EL (cell line): ENCODE measurements at places on chromosomes 3 and 15.

GRCh38 chr3:110881069-110881468, 190.5 kb upstream of the NECTIN3 start:
- peak; percentile 44 for DNase-seq

DNA sequence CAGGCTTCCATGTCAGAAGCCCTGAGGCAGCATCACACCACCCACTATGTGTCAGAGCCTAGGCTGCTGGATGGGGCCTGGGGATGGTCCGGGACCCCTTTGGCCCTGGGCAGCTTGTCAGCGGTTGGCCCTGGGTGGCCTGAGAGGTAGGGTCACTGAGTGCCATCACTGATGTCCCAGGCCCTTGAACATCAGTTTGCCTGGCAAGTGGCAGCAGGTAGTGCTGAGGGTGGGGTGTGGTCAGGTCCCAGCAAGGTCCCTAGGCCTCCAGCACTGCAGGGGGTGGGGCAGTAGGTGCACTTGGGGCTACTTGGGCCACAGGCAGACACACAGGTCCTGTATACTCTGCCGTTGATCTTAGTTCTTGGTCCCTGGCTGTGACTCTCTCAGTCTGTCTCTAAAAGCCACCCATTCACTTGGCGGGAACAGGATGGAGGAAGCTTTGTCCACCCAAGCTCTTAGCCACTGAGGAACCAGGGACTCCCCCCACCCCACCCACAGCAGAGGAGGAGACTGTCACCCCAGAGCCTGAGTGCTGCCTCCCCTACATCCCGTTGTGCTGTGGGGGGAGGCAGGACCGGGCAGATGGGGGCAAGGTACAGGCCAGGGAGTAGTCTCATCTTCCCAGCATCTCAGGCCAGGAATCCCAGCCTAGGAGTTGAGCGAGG, 5.8 kb downstream of the GNAI2 start:
- DNase-seq = no peak

GRCh38 chr3:8702560-8702959, 31.0 kb upstream of the CAV3 start:
- no peak for DNase-seq

DNA sequence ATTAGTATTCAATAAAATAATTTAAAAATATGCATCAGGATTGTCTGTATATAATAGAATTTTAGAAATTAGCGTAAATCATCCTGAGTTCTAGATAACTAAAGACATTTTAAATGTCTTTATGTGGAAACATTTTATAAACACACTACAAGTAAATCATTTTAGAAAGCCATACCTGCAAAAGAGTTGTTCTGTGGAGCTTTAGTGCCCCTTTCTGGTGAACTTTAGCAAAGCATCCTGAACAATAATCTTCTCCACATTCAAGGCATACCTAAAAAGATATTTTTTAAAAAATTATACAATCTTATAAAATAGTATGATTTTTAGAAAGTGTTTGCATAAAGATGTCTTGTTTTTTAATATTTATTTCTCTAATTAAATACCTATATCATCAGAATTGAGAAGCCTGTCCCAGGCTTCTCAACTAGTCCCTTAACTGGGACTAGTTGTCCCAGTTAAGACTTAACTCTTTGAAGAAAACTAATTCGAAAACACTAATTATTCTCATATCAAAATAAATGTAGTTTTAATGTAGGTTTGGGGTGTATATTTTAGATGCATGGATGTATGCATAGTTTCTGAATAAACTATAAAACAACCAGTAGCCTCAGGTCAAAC, 29.7 kb downstream of the ZBBX start:
- DNase-seq = no peak

DNA sequence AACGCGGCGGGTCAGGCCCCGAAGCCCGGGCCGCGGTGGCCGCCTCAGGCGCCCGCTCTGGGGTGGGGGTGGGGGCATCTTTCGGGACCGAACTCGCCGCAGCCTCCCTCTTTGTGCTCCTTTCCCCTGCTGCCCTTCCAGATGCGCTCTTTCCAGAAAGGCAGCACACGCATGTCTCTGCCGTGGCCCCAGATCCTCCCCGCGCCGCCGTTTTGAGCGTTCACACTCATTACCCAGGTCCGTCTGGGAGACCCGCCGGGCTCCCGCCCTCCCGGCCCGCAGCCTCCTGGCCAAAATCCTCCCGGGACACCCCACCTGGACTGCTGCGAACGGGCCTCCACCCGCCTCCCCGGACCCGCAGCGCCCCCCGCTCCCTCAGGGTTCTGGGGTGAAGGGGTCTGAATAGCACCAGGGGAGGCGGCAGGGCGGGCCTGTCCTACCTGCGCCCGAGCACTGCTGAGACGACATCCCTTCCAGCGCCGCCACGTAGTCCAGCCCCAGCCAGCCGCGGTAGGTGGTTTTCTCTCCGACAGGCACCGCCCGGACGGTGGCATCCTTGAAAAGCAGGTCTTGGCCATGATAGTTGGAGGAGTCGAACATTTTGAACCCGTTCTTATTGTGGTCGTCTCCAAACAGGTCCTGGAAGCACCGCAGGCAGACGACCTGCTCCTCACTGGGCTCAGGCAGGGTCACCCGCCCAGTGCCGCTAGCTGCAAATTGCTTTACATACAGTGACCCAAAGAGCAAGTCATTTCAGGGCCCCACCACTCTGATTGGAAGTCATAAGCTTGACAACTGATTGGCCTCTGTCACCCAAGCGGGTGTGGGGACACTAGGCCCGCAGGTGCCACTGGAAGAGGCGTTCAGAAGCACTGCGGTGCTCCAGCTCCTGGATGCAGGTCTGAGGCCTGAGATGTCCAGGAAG, 25.9 kb downstream of the MELTF start:
- DNase-seq = peak; percentile 37

DNA sequence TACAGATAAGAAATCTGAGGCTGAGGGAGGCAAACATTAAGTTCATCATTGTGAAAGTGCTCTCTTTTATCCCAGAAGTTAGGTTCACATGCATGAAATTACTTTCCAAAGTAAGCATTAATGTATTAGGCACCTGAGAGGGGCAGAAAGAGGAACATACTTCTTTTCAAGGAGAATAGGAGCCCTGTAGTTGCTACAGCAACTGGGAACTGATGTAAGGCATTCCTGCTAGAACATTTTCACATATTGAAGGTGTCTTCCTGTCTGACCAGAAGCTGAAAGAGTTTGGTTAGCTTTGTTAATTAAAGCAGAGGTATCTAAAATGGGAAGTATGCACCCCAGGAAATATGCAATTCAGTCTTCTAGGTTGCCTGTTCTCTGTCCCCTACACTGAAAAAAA, 65.5 kb upstream of the ZBTB20 start:
- DNase-seq = no peak

GRCh38 chr3:30141927-30142326, 464.5 kb upstream of the TGFBR2 start:
- peak; percentile 32 for DNase-seq

- DNase-seq = no peak
Measured at GRCh38 chr15:44670087-44670950, 6.9 kb upstream of the SPG11 start.

GRCh38 chr15:91694131-91694830, 159.2 kb upstream of the SLCO3A1 start:
- DNase-seq = peak; percentile 2

- DNase-seq = no peak
Measured at GRCh38 chr15:77020348-77021087, 25.6 kb downstream of the PSTPIP1 start.

DNA sequence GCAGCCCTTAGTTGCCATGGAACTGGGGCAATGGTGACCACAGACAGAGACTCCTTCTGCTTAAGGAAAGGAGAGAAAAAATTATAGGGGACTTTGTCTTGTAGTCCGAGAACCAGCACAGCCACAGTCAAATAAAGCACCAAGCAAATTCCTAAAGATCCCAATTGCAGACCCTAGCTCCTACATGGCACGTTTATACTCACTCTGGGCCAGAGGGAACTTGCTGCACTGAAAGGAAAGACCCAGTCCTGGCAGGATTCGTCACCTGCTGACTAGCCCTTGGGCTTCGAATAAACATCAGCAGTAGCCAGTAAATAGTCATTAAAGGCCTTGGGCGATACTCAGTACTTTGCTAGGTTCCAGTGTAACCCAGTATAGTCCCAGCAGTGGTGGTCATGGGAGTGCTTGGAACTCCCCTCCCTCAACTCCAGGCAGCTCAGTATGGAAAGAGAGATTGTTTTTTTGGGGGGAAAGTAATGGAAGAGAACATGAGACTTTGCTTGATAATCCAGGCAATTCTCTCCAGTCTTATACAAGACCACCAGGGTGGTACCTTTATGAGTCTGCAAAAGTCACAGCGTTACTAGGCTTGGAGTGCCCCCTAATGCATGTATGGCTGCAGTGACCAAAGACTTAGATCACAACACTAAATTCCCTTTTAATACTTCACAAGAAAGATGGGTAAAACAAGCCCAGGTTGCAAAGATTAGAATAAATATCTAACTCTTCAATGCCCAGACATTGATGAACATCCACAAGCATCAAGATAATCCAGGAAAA, 66.4 kb upstream of the AGTR1 start:
- no peak for DNase-seq
